ENCODE measurements at places on chromosomes 6 and 20. TPM values are rescaled to one million over a fixed set of nuclear protein-coding genes. Genes with fewer than 3 reads are reported as not detected.

Gene CDSN
- total RNA-seq = not detected

DNA sequence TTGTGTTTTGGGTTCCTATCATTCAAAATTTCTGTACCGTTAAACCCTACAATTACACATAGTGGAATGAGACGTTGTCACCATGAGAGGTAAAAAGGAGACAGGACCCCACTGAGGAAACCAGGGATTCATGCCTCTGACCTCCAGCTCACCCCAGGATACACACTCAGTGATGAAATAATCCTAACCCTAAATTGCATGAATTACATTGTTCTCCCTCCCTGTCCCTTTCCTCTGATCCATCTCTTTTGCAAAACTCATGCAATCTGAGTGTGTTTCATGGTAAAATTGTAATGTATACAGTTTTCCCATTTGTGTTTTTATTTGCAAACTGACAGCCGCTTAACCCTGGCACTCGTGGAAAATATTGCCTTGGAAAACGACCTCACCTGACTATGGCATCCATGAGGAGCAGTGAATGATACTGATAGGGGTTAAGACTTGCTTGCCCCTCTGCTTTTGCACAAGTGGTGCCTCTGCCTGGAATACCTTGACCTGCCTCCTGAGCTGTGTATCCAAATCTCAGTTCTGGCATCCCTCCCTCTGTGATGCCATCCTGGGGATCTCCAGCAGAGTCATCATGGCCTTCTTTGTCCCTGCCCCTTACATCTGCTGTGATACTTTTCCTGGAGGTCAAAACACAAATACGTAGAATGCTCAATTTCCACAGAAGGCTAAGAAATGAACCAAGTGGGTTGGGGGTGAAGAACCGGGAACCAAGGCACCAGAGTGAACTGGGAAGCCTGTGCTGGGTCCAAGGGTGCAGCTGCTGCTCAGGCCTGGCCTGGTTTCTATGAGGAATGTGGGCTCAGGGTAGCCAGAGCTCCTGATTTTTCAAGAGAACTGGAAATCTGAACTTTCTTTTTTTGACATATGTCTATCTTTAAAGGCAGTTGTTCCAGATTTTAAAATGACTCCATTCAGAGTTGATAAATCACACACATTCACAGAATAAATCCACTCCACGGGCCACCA is 211.6 kb upstream of the ZNF217 start:
- peaks cover 16% of the 10 kb centered on the region for H3K4me1 ChIP-seq
- peak; percentile 46 for DNase-seq
- H3K36me3 ChIP-seq = no peaks in the 10 kb centered on the region
- H3K27me3 ChIP-seq = no peaks in the 10 kb centered on the region
- H3K27ac ChIP-seq = peak overlapping the region; percentile 91

Gene CCDC170
- total RNA-seq = 0.11 TPM

Gene LAMA2
- total RNA-seq = 31.1 TPM

GRCh38 chr6:126718600-126719327 is 378.8 kb downstream of the CENPW start:
- no peaks in the 10 kb centered on the region for H3K36me3 ChIP-seq
- H3K4me3 ChIP-seq = no peak overlapping the region
- no peaks in the 10 kb centered on the region for H3K27me3 ChIP-seq

Gene CTCFL
- not detected for total RNA-seq

Gene RALGAPB
- 20.2 TPM for total RNA-seq

DNA sequence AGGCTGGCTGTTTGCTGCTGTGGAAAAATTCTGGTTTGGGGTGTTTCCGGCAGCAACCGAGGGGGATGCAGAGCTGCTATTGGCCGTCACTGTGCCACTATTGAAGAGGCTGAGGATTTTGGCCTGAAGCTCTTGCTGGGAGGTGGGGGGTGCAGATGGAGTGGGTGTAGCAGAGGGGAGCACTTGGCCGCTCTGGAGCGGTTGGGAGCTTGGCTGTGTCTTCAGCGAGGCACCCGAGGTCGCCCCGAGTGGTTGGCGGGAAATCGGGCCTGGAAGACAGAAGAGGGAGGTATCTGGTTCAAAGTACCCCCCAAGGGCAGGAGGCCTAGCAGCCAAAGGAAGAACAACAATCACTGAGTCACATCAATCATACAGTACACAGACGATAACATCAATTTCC is 27.1 kb downstream of the NCOA5 start:
- H3K27ac ChIP-seq = no peak overlapping the region
- DNase-seq = no peak

DNA sequence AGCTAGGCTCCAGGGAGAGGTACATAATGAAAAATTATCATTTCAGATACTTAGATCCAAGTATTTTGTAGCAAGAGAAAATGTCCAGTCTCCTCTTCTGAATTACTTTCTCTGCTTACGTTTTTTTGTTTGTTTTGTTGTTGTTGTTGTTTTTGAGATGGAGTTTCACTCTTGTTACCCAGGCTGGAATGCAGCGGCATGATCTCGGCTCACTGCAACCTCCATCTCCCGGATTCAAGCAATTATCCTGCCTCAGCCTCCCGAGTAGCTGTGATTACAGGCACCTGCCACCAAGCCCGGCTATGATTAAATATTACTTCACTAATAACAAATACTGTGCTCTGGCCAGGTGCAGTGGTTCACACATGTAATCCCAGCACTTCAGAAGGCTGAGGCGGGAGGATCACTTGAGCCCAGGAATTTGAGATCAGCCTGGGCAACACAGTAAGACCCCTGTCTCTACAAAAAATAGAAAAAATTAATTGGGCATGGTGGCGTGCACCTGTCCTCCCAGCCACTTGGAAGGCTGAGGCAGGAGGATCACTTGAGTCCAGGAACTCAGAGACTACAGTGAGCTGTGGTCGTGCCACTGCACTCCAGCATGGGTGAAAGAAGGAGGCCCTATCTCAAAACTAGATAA is 155.0 kb upstream of the JARID2 start:
- H3K36me3 ChIP-seq = no peaks in the 10 kb centered on the region
- H3K27me3 ChIP-seq = no peaks in the 10 kb centered on the region
- no peak overlapping the region for H3K4me3 ChIP-seq
- no peak overlapping the region for H3K27ac ChIP-seq
- no peak for DNase-seq
- H3K4me1 ChIP-seq = no peaks in the 10 kb centered on the region

DNA sequence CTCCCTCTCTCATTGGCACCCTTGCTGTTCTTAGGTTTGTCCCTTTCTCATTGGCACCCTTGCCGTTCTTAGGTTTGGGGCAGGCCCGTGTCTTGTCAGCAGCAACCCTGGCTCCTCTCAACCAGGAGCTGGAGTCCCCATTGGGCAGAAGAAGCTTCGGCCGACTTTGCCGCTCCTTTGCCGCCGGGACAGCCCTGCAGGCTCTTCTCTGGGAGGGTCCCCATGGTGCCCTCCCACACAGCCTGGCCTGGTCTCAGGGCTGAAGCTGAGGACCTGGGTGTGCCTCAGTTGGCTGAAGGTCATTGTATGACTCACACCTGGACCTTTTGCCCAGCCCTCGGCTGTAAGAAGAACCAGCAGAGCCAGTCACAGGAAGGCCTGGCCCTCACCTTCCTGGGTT is 59.6 kb downstream of the PPP1R14C start:
- no peaks in the 10 kb centered on the region for H3K36me3 ChIP-seq
- H3K4me1 ChIP-seq = peaks cover 15% of the 10 kb centered on the region
- H3K27me3 ChIP-seq = no peaks in the 10 kb centered on the region
- H3K4me3 ChIP-seq = no peak overlapping the region
- peak overlapping the region; percentile 49 for H3K27ac ChIP-seq

DNA sequence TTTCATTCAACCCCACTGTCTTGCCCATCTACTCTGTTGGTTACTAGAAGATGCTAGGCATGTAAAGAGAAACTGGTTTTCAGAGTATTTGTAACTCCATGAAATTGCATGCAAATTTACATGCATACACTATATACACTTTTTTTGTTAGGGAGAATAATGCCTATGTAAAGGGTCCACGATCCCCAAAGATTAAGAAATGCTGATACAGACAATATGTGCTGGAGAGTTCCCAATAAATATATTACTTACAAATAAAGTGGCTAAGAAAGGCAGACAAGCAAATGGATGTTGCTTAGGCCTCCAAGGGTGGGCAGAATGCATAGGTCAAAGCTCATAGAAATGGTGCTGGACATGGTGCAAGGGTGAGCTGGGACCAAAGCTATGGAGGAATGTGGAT is 109.6 kb upstream of the NHSL1 start:
- no peak overlapping the region for H3K4me3 ChIP-seq
- no peak overlapping the region for H3K27ac ChIP-seq
- H3K36me3 ChIP-seq = no peaks in the 10 kb centered on the region
- no peak for DNase-seq

Gene BHLHE23
- not detected for total RNA-seq

- H3K27me3 ChIP-seq = no peaks in the 10 kb centered on the region
- H3K4me1 ChIP-seq = peaks cover 8% of the 10 kb centered on the region
- H3K36me3 ChIP-seq = no peaks in the 10 kb centered on the region
- DNase-seq = peak; percentile 11
Observed at GRCh38 chr6:17212546-17213371, 68.4 kb upstream of the RBM24 start.

Gene VWA7
- total RNA-seq = 0.54 TPM

DNA sequence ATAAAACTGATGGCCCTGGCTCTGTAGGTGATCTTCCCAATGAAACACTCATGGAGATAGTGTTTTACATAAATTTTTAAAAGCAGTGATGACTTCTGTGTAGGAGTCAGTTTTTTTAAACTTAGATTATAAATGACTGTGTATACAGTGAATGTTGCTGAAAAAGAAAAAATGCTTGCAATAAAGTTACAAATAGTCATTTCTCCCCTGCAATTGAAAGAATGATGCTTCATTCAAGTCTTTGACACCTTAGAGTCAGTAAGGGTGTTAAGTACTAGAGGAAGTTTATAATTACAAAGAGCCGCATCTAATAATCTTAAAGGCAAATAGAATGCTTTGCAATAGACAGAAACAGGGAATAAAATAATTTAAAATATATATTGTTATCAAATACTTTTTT is 27.6 kb downstream of the ZNF292 start:
- H3K4me3 ChIP-seq = no peak overlapping the region
- no peak overlapping the region for H3K27ac ChIP-seq
- H3K4me1 ChIP-seq = peaks cover 12% of the 10 kb centered on the region
- no peaks in the 10 kb centered on the region for H3K27me3 ChIP-seq

Gene CCN6
- not detected for total RNA-seq

DNA sequence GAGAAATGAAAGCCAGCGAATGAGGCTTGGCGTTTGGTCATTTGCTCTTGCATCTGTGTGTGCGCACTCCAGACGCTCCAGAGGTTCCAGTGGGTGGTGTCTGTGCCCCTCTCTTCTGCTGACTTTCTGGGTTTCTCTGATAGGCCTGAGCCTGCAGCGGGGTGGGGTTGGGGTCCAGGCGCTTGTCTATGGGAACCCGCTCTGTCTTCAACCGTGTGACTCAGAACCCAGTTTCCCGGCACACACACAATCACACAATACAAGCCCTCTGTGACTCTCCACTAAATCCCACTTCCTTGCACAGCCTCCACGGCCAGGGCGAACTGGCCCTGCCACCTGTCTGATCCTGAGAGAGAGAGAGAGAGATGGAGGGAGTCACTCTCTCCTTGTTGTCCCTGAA is 24.6 kb downstream of the RBM38 start:
- no peaks in the 10 kb centered on the region for H3K4me1 ChIP-seq
- H3K27me3 ChIP-seq = peaks cover 9% of the 10 kb centered on the region
- no peaks in the 10 kb centered on the region for H3K36me3 ChIP-seq
- no peak overlapping the region for H3K27ac ChIP-seq

DNA sequence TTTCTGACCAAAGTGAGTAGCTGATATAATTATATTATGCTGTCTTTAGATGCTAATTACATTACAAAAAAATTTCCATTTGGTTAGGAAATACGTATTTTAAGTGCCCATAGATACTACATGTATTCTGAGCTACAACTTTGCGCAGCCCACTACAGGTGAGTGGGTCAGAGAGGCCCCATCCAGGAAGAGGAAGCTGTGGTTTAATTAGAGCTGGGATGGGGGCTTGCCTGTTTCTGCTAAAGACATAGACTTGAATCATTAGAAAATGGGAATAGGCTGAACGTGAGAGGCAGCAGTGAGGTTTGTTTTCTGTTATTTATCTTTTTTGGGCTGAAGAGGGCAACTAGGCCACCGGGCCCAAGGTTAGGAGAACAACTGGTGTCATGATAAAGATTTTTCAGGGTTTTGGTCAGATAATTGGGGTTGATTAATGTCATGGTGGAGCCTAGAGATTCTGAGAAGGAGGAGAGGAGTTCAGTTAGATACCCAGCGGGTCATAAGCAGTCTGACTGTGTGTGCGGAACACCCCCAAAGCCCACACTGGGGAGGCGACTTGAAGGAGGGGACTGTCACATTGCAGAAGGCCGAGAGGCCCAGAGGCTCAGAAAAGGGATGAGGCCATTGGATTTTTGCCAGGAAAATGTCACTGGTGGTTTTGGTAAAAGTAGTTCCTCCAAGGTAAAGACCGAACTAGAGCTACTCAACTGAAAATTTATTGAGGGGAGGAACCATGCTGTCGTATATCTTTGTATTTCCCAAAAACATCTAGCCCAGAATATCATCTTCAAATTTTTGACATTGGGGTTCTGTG is 14.5 kb upstream of the IRF4 start:
- H3K4me1 ChIP-seq = no peaks in the 10 kb centered on the region
- no peak overlapping the region for H3K27ac ChIP-seq
- no peak for DNase-seq
- H3K36me3 ChIP-seq = no peaks in the 10 kb centered on the region
- H3K4me3 ChIP-seq = no peak overlapping the region

Gene WFDC10A
- not detected for total RNA-seq

DNA sequence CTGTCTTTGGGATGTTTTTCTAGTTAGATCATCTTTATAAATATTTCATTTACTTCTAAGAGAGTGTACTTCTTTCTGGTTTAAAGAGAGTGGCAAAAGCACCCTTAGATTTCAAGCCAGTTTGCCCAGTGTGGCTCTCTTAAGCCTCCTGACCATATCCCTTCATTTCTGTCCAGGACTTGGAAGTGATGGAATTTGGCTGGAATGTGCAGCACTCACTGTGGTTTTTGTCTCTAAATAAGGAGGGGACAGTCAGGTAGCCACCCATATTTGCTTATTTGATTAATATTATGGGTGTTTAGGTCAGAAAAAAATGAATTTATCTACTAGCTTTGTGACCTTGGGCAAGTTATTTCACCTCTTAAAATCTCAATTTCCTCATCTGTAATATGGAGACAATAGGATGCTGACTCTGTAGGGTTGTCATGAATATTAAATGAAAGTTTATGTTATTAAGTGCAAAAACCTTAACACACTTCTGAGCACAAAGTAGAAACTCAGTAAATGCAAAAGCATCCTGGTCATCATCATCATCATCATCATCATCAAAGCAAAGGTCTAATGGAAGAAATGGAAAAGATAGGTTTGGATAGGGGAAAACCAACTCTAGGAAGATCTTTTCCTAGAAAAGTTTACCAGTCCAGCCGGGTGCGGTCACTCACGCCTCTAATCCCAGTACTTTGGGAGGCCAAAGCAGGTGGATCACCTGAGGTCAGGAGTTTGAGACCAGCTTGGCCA is 3.1 kb downstream of the CRYBG1 start:
- no peak overlapping the region for H3K4me3 ChIP-seq
- peaks cover 48% of the 10 kb centered on the region for H3K27me3 ChIP-seq
- H3K27ac ChIP-seq = no peak overlapping the region
- no peaks in the 10 kb centered on the region for H3K36me3 ChIP-seq
- H3K4me1 ChIP-seq = peaks cover 3% of the 10 kb centered on the region

Measured in GM23248 (cell line).